OCI-LY7 (cell line): ENCODE measurements at places on chromosomes 13 and 19. TPM values are rescaled to one million over a fixed set of nuclear protein-coding genes. Genes with fewer than 3 reads are reported as not detected.

EFNB2 gene
- total RNA-seq: 0.31 and 0.51 TPM in 2 replicates

IL11 gene
- 0.46 and 0.55 TPM in 2 replicates for total RNA-seq

ADAMTS10 gene
- not detected in 2 replicates for total RNA-seq

CCDC122 gene
- total RNA-seq: 19.8 and 21.6 TPM in 2 replicates

IGFL3 gene
- not detected in 2 replicates for total RNA-seq

ZNF208 gene
- not detected in 2 replicates for total RNA-seq

ATP4A gene
- total RNA-seq: 0.33 and 0.36 TPM in 2 replicates

C19orf85 gene
- total RNA-seq: not detected in 2 replicates

MAST3 gene
- 31.0 and 31.4 TPM in 2 replicates for total RNA-seq

CEACAM4 gene
- total RNA-seq: not detected in 2 replicates

SMIM17 gene
- total RNA-seq: not detected in 2 replicates

DNA sequence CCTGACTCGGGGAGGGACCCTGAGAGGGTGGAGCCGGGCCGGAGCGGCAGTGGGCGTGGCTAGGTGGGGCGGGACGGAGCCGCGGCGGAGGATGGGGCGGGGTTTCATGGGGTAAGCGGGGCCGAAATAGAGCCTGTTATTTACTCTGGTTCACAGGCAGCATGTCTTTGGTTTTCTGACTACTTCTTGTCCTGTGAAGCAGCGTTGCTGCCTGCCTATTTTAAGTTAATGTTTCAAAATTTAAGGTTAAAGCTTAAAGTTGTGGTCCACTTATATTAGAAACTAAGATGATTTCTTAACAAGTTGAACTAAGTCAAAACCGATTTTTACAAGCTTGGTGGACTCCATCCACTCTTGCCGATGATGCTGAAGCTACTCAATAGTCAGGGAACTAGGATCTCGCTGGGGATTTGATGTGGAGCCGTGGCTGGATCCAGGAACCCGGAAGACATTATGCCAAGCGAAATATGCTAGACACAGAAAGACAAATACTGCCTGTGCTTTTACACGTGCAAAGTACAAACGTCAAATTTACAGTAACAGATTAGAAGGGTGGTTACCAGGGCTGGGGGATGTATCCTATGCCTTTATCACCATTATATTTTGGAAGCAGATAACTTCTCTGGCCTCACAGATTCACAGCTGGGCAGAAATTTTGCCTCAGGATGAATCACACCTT is 433 bp upstream of the ZNF616 start:
- no peak for DNase-seq

DNA sequence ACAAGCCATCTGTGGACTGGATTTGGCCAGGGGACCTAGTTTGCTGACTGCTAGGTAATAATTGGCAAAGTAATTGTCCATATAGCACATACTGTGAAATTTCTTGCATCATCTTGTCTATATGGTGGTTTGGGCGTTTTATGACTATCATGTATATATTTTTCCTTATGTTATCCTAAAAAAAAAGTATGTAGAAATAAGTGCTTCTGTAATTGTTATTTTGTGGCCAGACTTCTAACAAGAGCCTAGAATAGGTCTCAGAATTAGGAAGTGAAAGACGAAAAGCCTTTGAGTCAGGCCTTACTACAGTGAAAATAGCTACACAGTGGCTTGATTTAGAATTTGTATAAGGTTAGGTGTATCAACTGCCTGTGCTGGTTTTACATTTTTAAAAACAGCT is 4.2 kb downstream of the FNDC3A start:
- peak; percentile 93 for DNase-seq

GRCh38 chr13:29569253-29570050 is 26.0 kb downstream of the SLC7A1 start:
- DNase-seq: no peak

DNA sequence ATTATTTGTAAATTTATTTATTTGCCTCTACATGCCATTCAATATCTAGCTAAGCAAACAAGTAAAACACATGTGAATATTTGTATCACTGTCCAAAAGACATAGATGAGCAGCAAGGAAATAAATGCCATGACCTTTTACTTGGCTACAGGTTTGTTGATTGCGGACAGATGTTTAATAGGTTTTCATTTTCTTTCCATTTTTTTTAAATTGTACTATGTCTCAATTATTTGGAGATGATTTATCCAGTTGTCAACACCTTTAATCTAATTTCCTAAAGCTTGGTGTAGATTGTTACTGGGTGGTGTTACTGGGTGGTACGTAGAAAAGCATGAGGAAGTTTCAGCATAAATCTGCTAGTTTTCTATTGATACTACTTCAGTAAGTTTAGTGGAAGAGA is 560.6 kb upstream of the SPRY2 start:
- no peak for DNase-seq

DNA sequence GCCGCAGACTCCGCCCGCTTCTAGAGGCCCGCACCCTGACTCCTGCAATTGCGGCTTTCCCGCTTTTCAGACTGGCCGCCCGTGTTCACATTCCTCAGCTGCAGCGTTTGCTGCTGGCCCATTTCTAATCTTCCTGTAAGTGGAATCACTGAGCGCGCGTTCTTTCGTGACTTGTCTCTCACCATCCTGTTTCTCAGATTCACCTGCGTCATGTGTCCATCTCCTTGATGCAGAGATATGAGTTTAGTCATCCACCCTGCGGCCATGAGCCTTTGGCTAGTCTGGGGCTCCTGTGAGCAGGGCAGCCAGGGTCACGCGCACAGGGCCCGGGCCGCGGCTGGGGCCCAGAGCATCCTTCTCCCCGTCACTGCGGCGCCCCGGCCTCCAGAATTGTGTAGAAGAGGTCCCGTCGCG is 110.0 kb downstream of the CRYL1 start:
- DNase-seq: no peak

DNA sequence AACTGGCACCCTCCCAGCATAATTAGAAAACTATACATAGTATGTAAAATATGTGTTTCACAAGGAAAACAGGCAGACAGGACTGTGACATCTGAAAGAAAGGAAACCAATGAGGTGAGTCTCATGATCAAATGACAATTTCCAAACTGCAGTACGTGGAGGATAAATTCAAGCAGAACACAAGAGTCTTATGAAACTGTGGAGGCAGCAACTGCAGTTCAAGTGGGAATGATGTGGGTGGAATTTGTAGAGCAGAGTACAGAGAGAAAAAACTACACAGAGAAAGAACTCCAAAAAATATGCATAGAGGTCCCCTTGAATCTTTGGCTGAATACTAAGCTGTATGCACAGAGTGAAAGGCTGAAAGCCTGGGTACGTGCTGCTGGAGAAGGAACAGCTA is 9.7 kb downstream of the SIGLEC6 start:
- DNase-seq: no peak

GRCh38 chr13:53191091-53191490 is 162.5 kb downstream of the OLFM4 start:
- DNase-seq: no peak

DNA sequence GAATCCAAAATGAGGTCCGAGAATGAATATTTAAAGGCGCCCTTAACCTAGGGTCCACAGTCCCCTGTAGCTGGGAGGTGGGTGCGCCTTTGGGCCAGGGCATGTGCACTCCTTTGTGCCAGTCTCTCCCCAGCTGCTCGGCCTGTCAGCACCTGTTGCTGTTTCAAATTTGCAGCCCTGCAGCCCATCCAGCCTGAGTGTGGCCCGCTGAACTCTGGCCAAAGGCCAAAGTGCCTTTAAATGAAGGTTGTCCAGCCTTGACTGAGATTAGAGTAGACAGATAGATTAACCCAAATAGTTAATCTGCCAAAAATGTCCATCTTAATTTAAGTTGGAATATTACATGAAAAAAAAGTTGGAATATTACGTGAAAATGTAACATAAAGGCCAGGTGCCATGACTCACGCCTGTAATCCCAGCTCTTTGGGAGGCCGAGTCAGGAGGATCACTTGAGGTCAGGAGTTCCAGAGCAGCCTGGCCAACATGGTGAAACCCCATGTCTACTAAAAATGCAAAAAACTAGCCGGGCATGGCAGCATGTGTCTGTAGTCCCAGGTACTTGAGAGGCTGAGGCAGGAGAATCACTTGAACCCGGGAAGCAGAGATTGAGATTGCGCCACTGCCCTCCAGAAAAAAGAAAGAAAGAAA is 25.3 kb downstream of the TPT1 start:
- DNase-seq: no peak

GRCh38 chr19:11096210-11096841 is 7.1 kb downstream of the LDLR start:
- no peak for DNase-seq

DNA sequence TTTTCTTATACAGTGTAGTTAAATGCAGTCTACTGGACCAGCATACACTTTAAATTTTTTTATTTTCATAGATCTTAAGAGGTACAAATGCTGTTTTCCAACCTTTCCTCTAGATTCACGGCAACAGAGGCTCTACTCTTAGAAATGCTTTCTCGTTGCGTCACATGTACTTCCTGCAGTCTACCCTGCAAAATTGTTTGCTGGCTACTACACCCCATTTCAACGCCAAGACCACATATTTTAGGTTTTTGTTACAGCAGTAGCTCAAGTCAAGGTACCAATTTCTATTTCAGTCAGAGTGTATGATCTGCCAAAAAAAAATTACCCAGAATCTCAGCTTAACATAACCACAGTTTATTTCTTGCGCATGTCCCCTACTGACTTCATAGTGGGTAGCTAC is 94.1 kb downstream of the TNFSF13B start:
- no peak for DNase-seq

- no peak for DNase-seq
Measured at GRCh38 chr19:30330266-30330665, 41.9 kb upstream of the ZNF536 start.

- DNase-seq: no peak
Measured at GRCh38 chr13:33789066-33789606, 28.8 kb upstream of the RFC3 start.

GRCh38 chr19:14135985-14136508 is 342 bp downstream of the ASF1B start:
- no peak for DNase-seq

- DNase-seq: peak; percentile 34
Measured at GRCh38 chr13:87810391-87810801, 139.2 kb downstream of the SLITRK5 start.

- peak; percentile 67 for DNase-seq
Measured at GRCh38 chr19:18227781-18228271, 1.6 kb upstream of the PDE4C start.

DNA sequence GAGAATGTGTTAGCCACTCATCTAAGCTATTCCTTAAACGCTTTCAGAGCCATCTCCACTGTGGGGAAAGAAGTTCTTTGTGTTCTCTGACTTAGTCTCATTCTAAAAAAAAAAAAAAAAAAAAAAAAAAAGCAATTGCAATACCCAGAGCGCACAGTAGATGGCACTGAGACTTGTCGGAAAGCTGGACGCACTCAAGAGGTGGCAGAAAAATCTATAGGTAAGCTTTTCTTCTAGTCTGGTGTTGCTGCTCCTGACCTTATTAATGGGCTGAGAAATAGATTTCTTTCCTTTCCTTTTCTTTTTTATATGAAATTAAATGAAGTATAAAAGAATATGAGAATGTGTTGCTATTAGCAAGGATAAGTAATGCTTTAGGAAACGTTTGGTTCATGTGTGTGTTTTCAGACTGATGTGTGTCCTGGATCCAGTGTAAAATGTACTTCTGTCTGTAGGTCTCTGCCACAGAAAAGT is 4.7 kb upstream of the GJB2 start:
- DNase-seq: peak; percentile 49

- no peak for DNase-seq
Measured at GRCh38 chr19:6238256-6238642, 41.5 kb downstream of the MLLT1 start.

- DNase-seq: no peak
Measured at GRCh38 chr13:54687173-54687572, 1658.6 kb downstream of the OLFM4 start.

DNA sequence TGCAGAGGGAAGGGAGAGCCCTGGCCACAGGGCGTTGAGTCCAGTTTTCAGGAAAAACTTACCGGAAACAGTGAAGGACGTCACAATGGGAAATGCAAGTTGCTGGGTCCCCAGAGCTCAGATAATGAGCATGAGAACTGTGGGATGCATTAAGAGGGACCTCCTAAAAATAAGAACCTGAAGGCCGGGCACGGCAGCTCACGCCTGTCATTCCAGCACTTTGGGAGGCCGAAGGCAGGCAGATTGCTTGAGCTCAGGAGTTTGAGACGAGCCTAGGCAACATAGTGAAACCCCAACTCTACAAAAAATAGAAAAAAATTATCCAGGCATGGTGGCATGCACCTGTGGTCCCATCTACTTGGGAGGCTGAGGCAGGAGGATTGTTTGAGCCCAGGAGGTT is 170.6 kb downstream of the URI1 start:
- DNase-seq: no peak

DNA sequence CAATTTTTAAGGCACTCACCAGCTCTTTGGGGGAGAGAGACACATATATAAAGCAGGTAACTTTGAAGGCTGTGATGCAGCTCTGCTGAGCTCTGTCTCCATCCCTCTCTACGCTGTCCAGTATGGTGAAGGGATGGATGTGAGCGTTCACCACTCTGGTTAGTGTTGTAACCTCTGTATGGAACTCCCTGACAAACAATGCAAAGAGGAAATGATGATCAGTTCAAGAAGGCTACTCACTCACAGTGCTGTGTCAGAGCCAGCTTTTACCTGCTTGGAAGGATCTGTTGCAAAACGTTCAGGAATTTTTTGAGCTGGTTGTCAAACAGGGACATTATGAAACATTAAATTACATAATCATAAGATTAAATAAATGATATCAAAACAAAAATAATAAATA is 90.8 kb upstream of the SLC10A2 start:
- DNase-seq: no peak

GRCh38 chr13:80361883-80362327 is 21.0 kb upstream of the SPRY2 start:
- peak; percentile 6 for DNase-seq

GRCh38 chr13:33080972-33081590 is 64.9 kb downstream of the KL start:
- no peak for DNase-seq

DNA sequence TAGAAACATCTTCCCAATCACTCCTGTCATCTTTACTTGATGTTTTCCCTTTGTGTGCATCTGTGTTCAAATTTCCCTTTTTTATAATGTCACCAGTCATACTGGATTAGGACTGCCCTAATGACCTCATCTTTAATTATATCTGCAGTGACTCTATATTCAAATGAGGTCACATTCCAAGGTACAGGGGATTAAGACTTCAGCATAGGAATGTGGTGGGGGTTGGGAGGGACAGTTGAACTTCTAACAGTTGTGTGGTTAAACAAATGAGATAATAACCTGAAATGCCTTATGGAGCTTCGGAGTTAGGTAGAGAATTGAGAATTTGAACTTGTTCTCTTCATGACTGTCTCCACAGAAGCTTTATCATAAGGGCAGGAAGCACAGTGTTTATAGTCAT is 23.0 kb downstream of the PAN3 start:
- DNase-seq: no peak

DNA sequence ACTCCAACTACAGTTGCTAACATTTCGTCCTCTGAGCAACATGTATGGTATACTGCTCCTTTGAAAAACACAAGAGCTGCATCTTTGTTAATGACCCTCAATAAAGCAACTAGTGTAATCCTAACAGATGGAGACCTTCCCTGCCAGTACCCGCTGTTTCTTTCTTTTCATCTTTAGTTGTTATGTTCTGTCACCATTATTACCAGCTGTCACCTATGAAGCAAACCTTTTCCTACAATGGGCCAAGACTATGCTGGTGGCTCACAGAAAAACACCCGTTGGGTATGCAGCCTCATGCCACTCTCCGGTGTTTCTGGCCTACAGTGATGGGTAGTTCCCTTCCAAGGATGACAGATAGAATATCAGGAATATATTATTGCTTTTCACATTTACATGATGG is 29.7 kb upstream of the CYSLTR2 start:
- DNase-seq: no peak

- no peak for DNase-seq
Measured at GRCh38 chr13:75740031-75740430, 103.9 kb downstream of the LMO7 start.
